HS-5 (cell line): ENCODE measurements at places on chromosomes 12 and 14.

DNA sequence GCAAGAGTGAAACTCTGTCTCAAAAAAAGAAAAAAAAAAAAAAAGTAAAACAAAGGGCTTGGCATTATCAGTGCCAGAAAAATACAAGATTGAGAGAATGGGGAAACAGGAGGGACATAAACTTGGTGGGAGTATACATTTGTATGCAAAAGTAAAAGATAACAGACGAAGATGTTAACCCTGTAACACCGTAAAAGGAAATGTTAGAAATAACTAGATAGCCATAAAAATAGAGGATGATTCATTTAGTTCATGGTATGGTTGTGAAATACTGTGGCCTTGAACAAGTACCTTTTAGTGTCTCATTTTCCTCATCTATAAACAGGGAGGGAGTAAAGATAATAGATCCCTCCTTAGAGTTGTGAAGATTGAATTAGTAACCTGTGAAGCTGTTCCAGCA lies 33.3 kb downstream of the ATP2A2 start:
- DNase-seq, result peak; percentile 77

GRCh38 chr14:61475316-61475715 lies 153.9 kb downstream of the PRKCH start:
- DNase-seq, result no peak

DNA sequence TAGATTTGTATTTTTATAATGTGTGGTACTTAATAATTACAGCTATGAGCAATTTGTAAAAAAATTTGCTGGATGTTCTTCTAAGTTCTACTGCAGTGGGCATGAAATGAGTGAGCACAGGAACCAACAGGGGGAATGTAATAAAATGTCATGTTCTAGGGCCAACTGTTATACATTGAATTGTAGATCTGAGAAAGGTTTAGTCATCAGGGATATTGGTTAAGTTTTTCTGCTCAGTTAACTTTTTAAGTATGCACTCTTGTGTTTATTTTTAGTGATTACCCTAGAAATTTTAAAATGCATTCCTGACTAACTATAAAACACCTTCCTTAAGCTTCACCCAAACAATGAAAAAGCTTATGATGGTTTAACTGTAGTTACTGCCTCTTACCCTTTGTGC lies 101.8 kb downstream of the CAND1 start:
- no peak for DNase-seq

- DNase-seq, result peak; percentile 53
Observed at GRCh38 chr12:57213058-57213715, 3.4 kb upstream of the NXPH4 start.

- DNase-seq, result no peak
Observed at GRCh38 chr12:24278832-24279231, 329.4 kb upstream of the SOX5 start.

DNA sequence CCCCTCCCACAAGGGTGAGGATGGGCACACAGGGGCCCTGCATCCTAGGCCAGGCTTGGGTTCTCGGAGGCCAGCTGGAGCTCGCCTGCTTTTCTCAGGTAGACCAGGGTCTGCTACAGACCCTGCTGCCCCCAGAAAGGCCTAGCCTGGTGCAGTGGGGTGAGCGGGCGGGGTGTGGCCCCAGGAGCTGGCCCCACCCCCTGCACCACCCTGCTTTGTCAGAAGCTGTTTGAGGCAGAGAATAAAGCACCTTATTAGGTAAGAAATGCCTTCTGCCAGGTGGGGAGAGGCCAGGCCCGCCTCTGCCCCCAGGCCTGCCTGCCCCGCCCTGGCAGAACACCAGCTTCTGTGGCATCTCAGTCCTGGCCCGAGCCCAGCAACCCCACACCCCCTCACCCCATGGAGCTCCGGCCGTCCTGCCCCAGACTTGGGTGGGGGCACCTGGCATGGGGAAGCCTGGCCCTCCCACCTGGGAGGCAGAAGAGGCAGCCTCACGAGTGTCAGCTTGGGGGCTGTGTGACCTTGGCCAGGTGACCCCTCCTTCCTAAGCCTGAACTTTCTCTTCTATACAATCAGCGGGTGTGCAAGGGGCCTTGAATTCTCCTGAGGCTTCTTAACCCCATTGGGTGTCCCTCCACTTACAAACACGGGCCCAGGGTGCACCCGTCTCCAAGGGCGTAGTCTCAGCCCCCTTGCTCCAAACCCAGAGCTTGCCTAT lies 43.2 kb downstream of the KRT80 start:
- no peak for DNase-seq

DNA sequence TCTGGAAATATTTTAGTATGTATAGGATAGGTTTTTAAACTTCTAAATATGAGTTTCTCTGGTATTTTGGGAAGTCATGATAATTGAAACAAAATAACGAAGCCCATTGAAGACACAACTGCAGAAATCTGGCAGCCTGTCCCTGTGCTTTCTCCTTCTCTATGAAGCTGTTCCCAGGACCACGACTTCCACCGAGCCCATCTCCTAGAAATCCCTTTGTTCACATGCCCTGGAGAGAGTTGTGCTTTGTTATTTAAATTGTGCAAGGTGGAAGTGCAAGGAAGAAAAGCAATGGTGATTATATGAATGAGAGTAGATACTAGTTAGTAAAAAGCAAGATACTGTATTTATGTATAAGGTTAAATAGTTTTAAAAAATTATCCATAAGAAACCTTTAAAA lies 32.2 kb downstream of the STK38L start:
- DNase-seq, result no peak

DNA sequence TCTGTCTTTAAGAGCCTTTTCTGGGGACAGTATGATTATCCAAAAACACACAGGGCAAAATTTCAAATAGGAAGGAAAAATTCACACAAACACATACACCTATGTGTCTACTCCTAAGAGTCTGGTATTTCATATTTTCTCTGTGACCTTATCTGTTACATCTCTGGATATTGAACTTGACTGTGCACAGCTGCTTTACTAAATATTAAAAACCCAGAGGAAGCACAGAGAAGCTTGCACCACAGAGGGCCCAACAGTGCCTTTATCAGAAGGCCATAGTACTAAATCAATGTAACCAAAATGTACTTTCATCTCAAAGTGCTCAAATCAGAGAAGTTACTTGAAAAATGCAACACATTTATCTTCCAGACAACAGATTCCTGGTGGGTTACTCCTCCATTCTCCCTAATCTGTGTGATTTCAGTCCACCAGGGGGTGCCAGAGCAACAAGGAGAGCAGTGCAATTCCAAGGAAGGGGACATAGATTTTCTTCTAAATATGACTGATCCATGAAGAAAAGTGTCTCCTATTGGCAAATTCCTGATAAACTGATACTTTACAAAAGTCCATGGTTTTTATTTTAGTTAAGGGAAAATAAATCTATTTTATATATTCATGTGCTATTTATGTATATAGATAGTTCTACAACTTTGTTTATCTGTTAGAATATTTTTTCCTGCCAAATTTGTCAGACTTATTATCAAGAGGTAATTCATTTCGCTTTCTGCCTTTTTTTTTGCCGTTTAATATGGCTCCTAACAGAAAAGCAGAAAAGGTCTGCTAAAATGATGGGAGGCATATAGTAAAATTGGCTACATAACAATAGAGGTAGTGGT lies 617.6 kb downstream of the LRFN5 start:
- DNase-seq, result no peak

DNA sequence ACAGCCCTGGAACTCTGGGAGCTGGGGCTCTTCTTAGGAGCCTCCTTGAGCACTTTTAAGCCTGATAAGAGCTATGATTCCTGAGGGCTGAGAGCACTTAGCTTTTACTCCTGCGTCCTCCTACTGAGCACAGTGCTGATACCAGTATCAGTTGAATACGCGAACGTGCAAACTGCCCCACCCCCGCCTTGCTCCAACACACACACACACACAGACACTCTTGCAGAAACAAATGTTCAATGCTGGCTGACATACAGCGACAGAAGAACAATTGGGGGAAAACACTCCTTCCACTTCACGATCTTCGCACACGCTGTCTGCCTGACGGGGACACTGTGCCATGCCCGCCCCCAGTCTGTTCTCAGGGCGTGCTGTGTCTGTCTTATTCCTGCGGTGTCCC lies 57.2 kb upstream of the DLK1 start:
- DNase-seq, result no peak

GRCh38 chr12:40615590-40615989 lies 76.6 kb upstream of the CNTN1 start:
- DNase-seq, result no peak

GRCh38 chr14:22998329-22999012 lies 11.5 kb downstream of the C14orf93 start:
- DNase-seq, result no peak

DNA sequence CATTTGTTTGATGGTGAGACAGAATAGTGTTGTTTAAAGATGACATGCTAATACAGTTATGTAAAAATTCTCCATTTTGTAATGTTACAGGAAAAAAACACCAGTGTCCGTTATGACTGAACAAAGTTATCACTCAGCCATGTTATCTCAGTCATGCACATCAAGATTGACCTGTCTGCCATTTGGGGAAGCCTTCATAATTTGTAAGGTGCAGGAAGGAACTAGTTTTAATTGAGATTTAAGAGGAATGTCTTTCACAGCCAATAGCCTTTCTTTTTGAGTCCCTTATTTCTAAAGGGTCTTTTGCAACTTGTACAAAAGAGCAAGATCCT lies 432.2 kb downstream of the RAD51B start:
- DNase-seq, result no peak

GRCh38 chr14:77067632-77068516 lies 30.2 kb upstream of the CIPC start:
- no peak for DNase-seq

DNA sequence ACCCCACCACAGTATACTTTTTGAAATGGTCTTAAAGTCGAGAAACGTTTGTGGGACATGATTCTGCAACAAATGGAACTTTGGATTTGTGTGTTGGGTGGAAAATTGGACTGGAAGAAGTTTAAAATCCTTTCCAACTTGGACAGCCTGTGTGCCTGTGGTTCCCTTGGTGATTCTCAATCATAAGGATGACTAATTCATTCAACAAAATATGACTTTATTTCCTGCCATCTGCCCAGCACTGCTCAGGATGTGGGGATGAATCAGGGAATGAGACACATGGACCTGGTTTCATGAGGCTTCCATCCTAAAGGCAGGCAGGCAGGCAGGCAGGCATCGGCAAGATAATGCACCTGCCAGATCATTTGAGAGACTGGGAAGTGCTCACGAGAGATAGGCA lies 57.3 kb upstream of the TMEM132D start:
- no peak for DNase-seq

DNA sequence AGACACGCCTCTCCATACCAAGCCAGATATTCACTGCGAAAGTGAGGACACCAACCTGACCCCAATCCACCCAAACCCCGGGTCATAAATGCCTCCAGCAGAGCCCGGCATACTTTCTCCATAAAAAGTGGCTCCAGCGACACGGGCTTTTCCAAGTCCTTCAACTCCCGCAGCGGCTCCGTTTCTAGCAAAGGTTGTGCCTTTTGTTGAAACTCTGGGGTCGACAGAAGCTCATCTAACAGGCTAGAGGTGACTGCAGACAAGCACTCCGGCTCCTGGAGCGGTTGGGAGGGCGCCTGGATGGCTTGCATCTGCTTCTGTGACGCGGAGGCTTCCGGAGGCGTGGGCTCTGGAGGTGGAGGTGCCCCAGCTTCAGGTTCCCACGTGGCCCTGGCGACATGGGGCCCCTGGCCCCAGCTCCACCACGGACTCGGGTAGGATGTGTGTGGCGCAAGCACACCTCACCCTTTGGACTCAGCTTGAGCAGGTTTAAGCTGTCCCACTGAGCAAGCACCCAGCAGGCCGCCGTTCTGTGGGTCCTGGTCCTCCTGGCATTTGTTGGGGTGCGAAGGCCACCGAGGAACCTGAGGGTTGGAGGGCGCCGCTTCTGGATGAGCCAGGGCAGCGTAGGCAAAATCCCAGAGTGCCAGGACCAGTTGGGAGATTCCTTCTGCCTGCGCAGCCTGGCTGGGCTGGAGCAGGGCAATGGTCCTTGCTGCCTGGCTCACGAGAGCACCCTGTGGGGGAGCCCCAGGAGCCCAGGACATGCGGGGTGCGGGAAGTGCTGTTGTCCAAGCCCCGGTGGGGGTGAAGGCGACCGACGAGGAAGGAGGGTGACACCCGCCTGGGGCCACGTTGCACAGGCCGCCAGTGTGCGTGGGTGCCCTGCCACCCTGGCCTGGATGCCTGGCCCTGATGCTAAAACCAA lies 186.3 kb downstream of the ALG10 start:
- no peak for DNase-seq

DNA sequence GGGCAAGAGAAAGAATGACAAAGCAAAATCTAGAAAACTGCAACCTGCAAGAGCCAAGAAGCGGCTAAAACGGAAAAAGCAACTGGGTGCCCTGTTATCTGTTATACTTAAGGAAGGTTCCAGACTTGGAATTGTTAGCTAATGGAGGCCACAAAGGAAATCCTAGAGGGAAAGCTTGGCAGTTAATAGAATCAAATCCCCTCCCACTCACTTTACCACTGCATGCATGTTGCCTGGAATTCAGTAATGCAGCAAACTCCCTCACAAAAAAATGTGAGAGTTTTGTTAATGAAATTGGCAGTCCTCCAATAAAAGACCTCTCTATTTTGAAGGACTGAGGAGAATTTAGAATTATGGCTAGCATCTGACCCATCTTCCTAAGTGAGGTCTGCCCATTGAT lies 164.2 kb upstream of the SOX5 start:
- DNase-seq, result no peak

DNA sequence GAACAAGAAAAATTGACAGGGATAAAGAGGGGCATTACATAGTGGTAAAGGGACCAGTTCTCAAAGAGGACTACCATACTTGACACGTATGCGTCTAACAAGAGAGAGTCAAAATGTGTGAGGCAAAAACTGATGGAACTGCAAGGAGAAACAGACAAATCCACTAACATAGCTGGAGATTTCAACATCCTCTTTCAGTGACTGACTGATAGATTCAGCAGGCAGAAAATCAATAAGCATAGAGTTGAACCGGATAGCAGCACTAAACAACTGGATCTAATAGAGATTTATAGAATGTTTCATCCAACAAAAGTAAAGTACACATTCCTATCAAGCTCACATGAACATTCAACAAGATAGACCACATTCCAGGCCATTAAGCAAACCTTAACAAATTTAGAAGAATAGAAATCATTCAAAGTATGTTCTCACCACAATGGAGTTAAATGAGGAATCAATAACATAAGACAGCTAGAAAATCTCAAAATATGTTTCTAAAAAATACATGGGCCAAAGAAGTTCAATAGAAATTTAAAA lies 16.1 kb upstream of the CRACR2A start:
- no peak for DNase-seq

GRCh38 chr14:35631071-35631805 lies 97.3 kb downstream of the INSM2 start:
- no peak for DNase-seq

DNA sequence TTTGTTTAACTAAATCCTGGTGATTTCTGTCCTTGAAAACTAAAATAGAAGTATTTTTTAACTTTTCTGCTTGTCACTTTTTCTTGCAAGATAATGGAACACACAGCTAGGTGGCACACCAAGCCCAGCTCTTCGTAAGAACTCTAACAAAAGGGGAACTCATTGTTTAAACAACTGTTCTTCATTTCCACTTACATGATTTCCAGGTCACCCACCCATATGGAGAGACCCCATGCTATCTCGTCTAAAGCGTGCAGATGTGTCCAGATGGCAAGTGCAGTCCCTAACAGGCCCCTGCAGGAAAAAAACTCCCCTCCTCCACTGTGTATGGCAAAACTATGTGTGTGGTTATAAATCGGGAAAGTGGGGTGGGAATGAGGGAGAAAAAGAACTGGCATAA lies 43.3 kb upstream of the NT5DC3 start:
- DNase-seq, result no peak

GRCh38 chr14:46490238-46490685 lies 161.3 kb downstream of the RPL10L start:
- DNase-seq, result no peak

GRCh38 chr14:73943083-73943482 lies 6.8 kb downstream of the FAM161B start:
- DNase-seq, result peak; percentile 70

- no peak for DNase-seq
Observed at GRCh38 chr12:130162267-130162666, at the start of gene FZD10. Gene FZD10 (plus strand): TSS chr12:130162464. CDS start chr12:130162943, 479 bp downstream.
